ENCODE measurements at places on chromosomes 12 and 14. TPM values are rescaled to one million over a fixed set of nuclear protein-coding genes. Genes with fewer than 3 reads are reported as not detected.

SMCO2 gene
- total RNA-seq, result 0.35 TPM

- DNase-seq, result no peak
Measured at GRCh38 chr14:25111061-25111601, 61.2 kb upstream of the STXBP6 start.

GRCh38 chr12:94276725-94277124, 128.3 kb downstream of the PLXNC1 start:
- no peak for DNase-seq

GRCh38 chr14:72679141-72679535, 214.8 kb downstream of the DPF3 start:
- DNase-seq, result no peak

PUS7L gene
- 5.2 TPM for total RNA-seq

GRCh38 chr12:124510301-124510970, 57.0 kb downstream of the NCOR2 start:
- no peak for DNase-seq

SLC35F4 gene
- total RNA-seq, result not detected

- no peak for DNase-seq
Measured at GRCh38 chr12:56699020-56699661, 11.1 kb upstream of the PTGES3 start.

HOXC10 gene
- not detected for total RNA-seq

- DNase-seq, result no peak
Measured at GRCh38 chr12:52525661-52526499, 5.7 kb upstream of the KRT5 start.

DNA sequence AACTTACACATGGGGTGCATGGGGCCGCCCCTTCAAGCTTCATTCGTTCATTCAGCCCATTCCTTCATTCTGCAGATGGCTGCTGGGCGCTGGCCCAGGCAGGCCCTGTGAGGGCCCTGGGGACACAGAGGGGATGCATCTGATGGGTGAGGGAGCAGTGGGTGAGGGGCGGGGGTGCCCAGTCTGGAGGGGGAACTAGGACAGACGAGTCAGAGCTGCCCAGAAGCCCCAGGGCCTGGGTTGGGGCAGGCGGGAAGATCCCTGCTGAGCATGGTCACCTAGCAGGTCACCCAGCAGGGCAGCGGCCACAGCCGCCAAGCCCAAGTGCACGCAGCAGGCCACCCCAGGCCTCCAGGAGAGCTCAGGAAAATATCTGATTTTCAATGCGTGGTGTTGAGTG, 14.1 kb downstream of the TRMT61A start:
- peak; percentile 23 for DNase-seq
